ENCODE measurements at places on chromosomes 3 and 15.

GRCh38 chr15:52243286-52243685 lies 52.1 kb upstream of the GNB5 start:
- DNase-seq: no peak

DNA sequence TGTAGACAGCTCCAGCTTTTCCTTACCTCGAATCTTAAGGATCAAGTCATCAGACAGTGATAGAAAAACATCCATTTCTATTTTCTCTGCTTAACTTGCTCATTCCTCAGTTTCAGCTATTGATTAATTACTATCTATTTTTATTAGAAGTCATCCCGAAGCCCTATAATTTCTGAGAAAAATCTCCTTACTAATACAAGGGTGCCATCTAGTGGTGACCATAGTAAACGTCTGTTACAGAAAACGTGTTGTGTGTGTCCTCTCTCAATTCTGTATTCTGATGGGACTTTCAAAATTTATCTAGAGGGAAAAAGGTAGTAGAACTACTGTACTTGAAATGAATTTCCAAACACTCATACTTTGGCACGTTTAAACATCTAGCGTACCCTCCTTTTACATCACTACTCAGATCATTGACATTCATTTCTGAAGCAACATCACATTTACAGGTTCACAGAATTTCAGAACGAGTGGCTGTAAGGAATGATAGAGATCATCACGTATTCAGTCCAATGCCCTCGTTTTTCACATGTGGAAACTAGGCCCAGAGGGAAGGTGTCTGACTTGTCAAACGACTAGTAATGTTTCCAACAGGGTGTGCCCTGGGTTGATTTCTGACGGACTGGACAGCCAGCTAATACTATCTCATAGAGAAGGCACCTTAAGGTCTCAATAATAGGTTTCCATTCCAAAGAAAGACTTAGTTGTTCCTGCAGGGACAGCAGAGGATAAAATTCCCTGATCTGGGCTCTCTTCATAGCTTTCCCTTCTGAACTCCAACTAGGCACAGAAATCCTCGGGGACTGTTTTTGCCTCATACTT lies 25.6 kb downstream of the HACD2 start:
- peak; percentile 56 for DNase-seq

- no peak for DNase-seq
Observed at GRCh38 chr3:52447512-52448355, 2.8 kb upstream of the SEMA3G start.

GRCh38 chr3:20573175-20573574 lies 387.2 kb upstream of the SGO1 start:
- no peak for DNase-seq

- no peak for DNase-seq
Observed at GRCh38 chr3:148698190-148698810, 597 bp downstream of the AGTR1 start.

GRCh38 chr3:162130582-162130981 lies 634.0 kb downstream of the OTOL1 start:
- no peak for DNase-seq

DNA sequence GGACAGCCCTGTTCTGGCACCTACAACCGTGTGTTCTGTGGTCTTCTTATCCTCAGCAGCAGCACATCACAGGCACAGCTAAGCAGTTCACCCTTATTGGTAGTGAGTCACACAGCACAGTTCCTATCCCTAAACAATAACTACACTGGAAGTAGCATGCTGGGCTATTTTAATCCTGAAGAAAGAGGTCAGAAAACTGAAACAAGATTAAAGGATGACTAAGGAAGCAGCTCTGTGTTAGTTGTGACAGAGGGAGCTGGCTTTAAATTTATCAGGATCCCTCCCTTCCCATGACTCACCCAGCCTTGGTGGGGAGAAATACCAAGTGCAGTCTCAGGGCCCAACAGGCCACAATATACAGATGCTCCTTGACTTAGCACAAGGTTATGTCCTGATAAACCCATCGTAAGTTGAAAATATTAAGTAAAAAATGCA lies 144.3 kb downstream of the ERC2 start:
- no peak for DNase-seq

GRCh38 chr3:177284383-177284881 lies 87.2 kb upstream of the TBL1XR1 start:
- peak; percentile 49 for DNase-seq

GRCh38 chr3:7025581-7026300 lies 164.8 kb downstream of the GRM7 start:
- DNase-seq: no peak

GRCh38 chr3:294096-294495 lies 97.5 kb downstream of the CHL1 start:
- DNase-seq: no peak

DNA sequence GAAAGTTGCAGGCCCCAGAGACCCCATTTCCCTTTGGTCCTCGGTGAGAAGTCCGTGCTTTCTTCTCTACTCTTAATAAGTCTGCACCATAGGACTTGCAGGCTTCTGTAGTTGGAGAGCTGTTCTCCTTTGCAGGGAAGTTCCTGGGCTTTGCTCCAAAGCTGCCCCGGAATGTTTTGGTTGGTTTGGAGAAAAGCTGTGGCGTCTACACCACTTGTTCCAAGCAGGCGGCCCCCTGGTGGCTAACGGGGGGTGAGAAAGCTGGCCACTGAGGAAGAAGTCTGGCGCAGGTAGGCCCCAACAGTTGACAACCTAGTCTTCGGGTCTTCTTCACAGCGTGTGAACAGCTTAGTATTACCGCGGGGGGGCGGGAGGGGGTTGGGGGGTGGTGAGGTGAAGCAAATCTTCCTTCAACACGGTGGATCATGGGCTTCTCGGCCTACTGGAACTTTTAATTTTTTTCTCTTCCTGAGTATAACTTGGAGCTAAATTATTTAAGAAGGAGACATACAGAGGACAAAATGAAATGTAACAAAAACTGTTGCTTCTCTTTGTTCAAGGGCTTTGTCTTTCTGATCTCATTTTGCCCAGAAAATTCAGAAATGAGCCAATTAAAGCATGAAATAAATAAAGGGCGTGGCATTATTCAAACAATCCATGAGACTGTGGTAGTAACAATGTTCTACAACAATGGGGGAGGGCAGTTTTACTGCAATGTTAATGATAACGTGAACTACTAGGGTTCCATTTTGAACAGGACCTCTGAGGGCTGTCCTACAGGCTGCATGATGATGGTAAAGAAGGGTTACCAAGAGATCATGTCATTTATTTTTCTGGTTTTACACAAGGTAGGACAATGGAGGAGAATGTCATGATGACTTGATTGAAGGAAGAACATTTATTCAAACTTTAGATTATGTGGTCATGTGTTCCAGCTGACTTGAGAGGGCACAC lies 2.2 kb upstream of the THRB start:
- DNase-seq: peak; percentile 66

GRCh38 chr3:185537369-185537970 lies 14.9 kb downstream of the LIPH start:
- DNase-seq: peak; percentile 99

- DNase-seq: no peak
Observed at GRCh38 chr15:40232625-40233070, 6.2 kb upstream of the PAK6 start.

GRCh38 chr15:62457100-62457499 lies 292.0 kb upstream of the C2CD4B start:
- DNase-seq: no peak

GRCh38 chr3:150254309-150254708 lies 153.8 kb upstream of the TSC22D2 start:
- DNase-seq: peak; percentile 54

DNA sequence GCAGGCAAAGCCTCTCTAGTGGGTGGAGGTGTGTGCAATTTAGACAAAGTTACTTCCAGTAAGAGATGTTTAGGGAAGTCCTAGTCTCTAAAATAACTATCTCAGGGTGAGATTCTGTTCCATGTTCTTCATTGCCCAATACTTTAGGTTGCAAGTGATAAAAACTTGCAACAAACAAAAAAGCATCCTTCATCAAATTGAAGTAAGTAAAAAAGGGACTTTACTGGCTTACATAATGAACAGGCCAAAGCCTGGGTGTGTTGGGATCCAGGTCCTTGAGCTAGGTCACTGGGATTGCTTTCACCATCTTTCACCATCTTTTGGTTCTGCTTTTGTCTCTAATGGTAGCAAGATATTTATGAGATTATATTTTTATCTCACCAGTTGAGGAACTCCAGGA lies 38.3 kb downstream of the CX3CR1 start:
- no peak for DNase-seq

- DNase-seq: no peak
Observed at GRCh38 chr3:107106316-107106715, 270.9 kb upstream of the CCDC54 start.

- no peak for DNase-seq
Observed at GRCh38 chr15:81152339-81152738, 18.3 kb downstream of the CFAP161 start.

- no peak for DNase-seq
Observed at GRCh38 chr3:98875535-98875934, 26.0 kb downstream of the DCBLD2 start.

DNA sequence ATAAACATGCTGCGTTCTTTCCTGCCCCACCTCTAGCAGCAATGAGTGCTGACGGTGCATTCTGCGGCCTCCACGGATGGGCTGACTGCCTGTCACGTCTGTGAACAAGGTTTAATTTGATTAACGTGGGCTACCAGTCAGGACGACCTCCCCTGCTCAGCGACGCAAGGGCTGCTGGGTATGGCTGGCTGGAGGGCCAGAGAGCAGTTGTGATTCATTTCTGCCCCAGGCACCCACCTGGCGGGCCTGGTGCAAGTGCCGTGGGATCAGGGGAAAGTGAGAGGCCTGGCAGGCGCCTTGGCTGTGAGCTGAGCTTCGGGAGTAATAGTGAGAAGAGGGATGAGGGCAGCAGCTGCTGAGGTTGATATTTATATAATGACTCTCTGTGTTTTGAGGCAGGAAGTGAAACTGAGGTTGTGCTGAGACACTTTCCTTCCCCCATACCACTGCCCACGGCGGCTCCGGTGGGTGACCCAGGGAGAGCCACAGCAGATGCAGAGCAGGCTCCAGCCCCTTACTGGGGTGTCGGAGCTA lies 190.4 kb upstream of the BCL6 start:
- no peak for DNase-seq

- no peak for DNase-seq
Observed at GRCh38 chr3:197505796-197506548, 49.8 kb downstream of the BDH1 start.

GRCh38 chr3:35601959-35602358 lies 37.4 kb upstream of the ARPP21 start:
- no peak for DNase-seq

DNA sequence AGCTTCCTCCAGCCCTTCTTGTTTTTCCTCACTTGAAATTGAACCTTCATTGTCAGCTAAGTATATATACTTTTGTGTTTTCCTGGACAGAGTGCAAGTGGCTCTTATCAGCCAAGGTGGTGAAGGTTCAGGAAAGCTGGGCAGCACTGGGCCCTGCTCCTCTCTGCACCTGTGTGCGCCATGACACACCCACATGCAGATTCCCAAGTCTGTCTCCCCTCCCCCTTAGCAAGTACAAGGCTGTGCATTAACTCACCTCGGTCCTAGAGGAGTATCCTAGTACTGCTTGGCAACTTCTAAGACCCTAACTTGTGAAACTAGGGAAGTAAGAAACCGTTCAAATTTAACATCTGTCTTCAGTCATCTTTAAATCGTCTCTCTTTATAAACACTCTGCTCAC lies 85.8 kb downstream of the SLC49A4 start:
- DNase-seq: peak; percentile 88

- DNase-seq: no peak
Observed at GRCh38 chr3:85554153-85554552, 595.4 kb downstream of the CADM2 start.

DNA sequence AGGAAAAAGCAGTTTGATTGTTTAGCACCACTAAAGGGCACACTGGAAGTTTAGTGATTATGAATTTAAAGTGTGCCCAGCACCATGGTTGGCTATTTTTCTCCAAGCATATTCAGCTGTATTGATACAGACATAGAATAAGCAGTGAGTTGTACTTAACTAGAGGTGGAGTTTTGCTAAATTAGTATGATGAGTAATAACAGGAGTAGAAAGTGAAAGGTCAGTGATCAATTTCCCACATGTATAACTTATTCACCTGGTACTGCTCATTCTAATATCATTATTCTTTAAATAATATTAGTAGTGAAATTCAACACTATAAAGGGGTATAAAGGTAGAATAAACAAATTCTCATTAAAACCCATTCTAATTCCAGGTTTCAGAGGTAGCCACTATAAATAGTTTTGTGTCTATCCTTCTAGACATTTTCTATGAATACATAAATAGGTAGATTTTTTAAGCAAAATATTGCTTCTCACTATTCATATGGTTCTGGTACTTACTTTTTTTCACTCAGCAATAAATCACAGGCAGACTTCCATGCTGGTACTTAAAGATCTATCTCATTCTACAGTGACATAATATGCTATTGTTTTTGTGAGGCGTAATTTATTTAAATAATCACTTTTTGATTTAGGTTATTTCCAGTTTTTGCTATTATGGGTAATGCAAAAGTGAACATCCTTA lies 732.9 kb downstream of the VGLL3 start:
- DNase-seq: no peak

DNA sequence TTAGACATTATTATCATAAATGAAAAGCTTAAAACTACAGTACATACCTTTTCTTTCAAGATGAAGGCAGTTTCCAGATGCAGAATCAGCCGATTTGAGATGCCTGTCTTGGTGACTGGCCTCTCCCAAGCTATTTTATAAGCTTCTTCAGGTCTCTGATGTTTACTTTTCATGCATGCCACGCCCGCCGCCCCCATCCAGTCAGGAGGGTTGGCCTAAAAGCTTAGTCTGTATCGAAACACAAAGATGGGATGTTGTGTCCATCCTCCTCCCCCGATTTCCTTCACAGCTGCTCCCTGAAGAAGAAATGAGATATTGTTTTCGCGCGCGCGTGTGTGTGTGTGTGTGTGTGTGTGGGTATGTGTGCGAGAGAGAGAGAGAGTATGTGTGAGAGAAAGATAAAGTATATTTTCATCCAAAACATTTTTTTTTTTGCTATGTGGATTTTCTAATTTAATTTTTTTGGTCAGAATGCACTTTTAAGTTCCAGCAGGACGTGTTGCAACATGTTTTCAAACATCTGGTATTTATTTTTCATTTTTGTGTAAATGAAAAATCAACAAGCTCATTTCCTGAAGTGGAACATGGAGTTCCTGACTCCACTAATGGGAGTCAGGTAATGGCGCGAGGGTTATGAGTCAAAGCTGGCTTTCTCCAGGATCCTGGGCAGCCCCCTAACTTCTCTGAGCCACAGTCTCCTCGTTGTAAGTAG lies at the start of gene APOD:
APOD (minus strand) TSS at position 110 of the 712 bp plus-strand sequence. CDS start 4,479 bp downstream, outside the sequence.
- DNase-seq: no peak

DNA sequence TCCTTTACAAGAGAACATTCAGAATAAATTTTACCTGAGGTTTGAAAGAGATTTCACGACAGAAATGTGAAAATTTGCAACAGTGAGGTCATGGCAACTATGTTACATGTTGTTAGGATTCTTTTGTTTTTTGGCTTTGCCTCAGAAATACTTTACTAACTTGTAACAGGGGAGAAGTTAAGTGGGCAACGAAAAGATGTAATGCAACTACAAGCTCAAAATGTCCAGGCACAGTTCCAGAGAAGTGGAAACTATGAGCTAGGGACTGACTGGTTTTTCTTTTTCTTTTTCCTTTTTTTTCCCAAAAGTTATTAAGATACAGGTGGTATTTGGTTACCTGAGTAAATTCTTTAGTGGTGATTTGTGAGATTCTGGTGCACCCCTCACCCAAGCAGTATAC lies 111.5 kb upstream of the PPP2R3A start:
- no peak for DNase-seq

Data from small intestine (tissue), 16 donors.